Right hindlimb (tissue), 1 donor: ENCODE measurements at places on chromosomes 6 and 20.

GRCh38 chr20:6764619-6765018 is 2.9 kb upstream of the BMP2 start:
- DNase-seq = no peak

GRCh38 chr6:36333931-36334725 is 2.6 kb downstream of the BNIP5 start:
- peak; percentile 67 for DNase-seq

GRCh38 chr20:24533449-24533848 is 64.0 kb downstream of the SYNDIG1 start:
- DNase-seq = no peak

DNA sequence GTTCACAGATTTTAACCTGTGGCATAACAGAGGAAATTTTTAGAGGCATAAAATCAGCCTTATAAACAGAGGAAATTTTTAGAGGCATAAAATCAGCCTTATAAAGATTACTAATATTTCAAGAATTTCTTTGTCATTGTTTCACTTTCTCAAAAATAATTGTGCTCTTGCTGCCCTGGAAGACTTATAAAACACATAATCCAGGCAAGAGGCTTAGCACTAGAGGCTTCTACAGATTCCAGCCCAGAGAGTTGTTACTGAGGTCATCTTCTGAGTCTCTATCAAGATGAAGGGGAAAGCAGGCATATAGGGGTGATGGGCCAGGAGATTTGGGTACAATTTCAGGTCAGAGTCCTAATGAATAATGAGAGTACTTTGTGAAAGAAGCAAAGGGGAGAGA is 85.7 kb downstream of the RFPL4B start:
- DNase-seq = no peak
